CD4-positive, alpha-beta T cell treated with Interleukin-1 beta for 1 hour (primary cell): ENCODE measurements at places on chromosomes 2 and 18.

DNA sequence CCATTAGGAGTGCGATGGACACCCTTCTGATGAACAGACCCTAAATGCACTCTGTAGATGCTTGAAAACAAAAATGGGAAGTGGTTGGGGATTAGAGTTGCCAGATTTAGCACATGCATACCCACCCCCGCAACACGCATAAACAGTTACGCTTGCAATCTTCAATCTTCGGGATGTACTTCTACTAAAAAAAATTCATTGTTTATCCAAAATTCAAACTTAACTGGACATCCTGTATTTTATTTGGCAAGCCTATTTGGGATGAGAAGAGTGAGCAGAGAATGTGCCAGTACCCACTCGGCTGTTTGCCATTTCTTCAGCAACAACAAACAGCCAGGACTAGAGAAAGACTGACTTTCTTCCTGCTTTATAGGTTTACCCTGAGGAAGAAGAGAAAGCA, 18.4 kb downstream of the KIAA2012 start:
- no peak for DNase-seq

DNA sequence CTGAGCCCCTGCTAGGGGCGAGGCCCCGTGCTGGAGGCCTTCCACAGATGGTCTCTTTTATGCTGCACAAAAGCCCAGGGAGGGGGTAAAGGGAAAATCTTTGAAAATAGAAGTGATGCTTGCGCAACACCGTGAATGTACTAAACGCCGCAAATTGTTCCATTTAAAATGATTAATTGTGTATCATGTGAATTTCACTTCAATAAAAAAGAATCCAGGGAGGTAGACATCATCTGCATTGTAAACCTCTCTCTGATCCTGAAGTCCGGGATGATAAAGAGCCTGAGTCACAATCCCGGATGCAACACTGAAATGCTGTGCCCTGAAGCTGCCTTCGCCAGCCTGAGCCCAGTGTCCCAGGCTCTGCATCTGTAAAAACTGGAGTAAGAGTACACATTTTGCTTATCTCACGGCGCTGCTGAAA, 107.7 kb upstream of the PPP1CB start:
- DNase-seq = no peak

GRCh38 chr2:3611589-3611988, 16.7 kb downstream of the COLEC11 start:
- DNase-seq = no peak

- DNase-seq = no peak
Measured at GRCh38 chr2:45130736-45131135, 121.5 kb upstream of the SIX2 start.

GRCh38 chr2:31235504-31235902, 1.6 kb downstream of the EHD3 start:
- DNase-seq = no peak

- no peak for DNase-seq
Measured at GRCh38 chr18:28002841-28003240, 174.1 kb downstream of the CDH2 start.

GRCh38 chr18:58565021-58565420, 63.9 kb downstream of the ALPK2 start:
- DNase-seq = no peak
